ENCODE measurements at places on chromosomes 12 and 14.

DNA sequence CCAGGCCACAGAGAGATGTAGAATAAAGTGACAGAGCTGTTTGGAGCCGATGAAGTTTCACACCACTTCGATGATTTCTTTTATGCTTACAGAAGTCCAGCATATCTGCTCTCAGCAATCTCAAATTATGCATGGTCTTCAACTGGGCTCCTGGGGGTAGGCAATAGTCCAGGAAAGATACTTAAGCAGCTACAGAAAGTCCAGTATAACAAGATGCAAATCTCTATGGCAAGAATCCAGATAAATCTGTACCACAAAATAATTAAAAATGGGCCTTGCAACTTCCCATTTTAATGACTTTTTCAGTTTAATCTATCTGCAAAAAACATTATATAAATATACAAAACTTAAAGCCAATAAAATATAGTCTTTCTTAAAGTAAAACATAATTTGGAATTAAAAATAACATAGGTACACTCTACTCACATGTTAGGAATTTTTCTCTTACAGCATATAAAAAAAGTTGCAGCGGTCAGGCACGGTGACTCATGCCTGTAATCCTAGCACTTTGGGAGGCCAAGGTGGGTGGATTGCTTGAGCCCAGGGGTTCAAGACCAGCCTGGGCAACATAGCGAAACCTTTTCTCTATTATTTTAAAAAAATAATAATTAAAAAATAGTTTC lies 20.5 kb upstream of the RAD51AP1 start:
- peak; percentile 35 for DNase-seq

GRCh38 chr12:73221836-73222235 lies 949.7 kb downstream of the TRHDE start:
- no peak for DNase-seq

GRCh38 chr12:22625762-22626294 lies 857 bp downstream of the ETNK1 start:
- peak; percentile 45 for DNase-seq

GRCh38 chr12:49910331-49911212 lies 6.9 kb upstream of the FAIM2 start:
- no peak for DNase-seq

DNA sequence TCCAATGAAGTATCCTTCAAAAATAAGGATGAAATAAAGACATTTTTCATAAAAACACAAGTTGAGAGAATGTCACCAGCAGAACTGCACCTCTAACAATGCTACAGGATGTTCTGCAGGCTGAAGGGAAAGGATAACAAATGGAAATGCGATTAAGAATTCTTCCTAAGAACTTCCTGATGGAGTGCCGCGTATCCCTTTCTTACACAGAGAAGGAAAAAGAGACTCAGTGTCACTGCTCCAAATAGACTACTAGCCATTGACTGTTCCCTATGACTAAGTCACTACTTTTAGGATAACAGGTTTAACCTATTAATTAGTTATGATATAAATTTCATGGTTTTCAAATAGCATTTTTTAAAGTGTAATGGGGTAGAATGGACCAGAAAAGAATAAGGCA lies 3.2 kb downstream of the ANO2 start:
- no peak for DNase-seq

GRCh38 chr14:96097752-96098151 lies 58.6 kb downstream of the C14orf132 start:
- no peak for DNase-seq

- no peak for DNase-seq
These were observed 172.7 kb downstream of the CAND1 start for GRCh38 chr12:67441736-67442346.

DNA sequence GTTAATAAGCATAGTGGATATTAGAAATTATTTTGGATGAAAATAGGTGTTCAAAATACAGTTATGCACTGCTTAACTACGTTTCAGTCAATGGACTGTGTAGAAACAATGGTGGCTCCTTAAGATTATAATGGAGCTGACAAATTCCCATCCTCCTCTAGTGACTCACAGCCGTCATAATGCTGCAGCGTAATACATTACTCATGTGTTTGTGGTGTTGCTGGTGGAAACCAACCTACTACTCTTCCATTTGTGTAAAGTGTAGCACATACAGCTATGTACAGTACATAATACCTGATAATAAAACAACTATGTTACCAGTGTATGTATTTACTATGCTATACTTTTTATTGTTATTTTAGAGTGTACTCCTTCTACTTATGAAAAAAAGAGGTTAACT lies 111.2 kb upstream of the TMCC3 start:
- DNase-seq: peak; percentile 42

DNA sequence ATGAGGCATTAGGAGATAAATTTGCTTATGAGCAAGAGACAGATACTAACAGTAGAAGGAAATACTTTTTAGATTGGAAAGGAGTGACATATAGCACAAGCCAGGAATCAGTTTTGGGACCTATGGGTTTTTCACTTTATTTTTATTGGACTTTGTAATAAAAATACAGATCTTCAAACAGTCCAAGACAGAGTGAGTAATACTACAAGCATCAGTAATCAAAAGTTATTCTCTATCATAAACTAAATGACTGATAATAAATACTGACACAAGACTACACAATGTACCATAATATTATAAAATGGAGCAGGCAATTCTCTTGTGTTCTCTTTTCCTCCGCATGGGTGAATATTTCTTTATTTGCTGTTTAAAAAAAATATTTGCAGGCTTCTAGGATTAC lies 85.8 kb downstream of the DERA start:
- no peak for DNase-seq

GRCh38 chr12:49912345-49913255 lies 8.9 kb upstream of the FAIM2 start:
- DNase-seq: no peak
